ENCODE measurements at places on chromosomes 3 and 15. TPM values are rescaled to one million over a fixed set of nuclear protein-coding genes. Genes with fewer than 3 reads are reported as not detected.

DNA sequence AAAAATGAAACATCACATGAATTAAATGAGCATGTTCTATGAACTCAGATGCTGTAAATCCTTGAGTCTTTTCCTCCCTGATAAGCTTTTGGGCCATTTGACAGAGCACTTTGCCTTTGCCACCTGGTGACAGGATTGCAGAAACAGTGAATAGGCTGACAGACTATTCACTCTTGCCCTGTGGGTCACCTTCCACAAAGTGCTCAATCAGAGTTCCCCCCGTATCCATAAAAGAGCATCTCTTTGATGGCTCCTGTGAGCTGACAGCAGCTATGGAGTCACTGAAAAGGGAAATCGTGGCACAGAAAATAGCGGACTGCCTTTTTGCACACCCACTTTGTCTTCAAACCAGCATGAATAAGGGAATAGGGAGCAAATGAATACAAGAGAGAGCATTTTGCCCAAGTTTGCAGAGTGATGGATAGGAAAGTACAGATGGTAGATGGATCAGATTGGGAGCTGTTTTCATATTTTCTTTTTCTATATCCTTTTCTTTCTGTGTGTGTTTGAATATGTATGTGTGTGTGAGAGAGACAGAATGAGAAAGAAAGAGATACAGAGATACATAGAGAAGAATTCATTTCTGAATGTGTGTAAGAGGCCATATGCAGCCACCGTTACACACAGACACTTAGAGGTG, 37.8 kb upstream of the GOLM2 start:
- no peak for DNase-seq
- no peaks in the 10 kb centered on the region for H3K36me3 ChIP-seq
- H3K27ac ChIP-seq, result no peak overlapping the region

Gene CLN6
- 8.0 TPM for total RNA-seq

Gene AADACL2
- total RNA-seq, result not detected

DNA sequence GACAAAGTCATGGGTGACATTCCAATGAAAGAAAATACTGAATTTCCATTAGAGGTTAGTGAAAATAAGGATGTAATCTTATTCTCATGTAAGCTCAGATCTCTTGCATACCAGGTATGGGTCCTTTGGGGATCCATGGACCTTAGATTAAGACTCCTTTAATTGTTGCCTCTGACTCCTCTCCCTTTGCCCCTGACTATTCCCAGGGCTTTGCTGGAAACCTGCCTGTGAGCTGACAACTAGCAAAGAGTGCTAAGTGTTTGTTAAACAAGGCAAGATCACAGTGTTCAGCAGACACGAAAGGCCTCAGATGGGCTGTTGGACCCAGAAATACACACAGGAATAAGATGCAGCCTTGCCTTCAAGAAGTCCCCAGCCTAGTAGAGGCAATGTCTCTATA, 32.1 kb downstream of the ACKR2 start:
- no peak for DNase-seq
- H3K4me3 ChIP-seq, result no peak overlapping the region
- H3K27ac ChIP-seq, result no peak overlapping the region
- H3K36me3 ChIP-seq, result no peaks in the 10 kb centered on the region
- H3K27me3 ChIP-seq, result no peaks in the 10 kb centered on the region
- H3K4me1 ChIP-seq, result no peaks in the 10 kb centered on the region

DNA sequence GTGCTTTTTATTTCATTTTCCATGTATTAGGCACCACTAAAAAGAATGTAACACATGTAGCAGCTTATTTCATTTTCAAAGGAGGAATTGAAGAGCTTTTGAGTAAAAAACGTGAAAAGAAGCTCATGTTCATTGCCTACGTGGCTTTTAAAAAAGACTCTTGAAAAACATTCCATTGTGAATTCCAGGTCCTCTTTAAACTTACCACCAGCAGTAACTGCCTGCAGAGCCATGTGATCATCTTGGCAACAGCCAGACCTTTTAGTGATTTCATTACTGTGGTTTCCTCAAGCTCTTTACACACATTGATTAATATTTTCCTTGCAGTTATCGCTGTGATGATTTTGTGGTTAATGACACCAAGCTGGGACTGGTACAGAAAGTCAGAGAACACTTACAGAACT, 43.8 kb upstream of the FBXL22 start:
- H3K27ac ChIP-seq, result no peak overlapping the region
- H3K36me3 ChIP-seq, result peaks cover 47% of the 10 kb centered on the region
- H3K4me3 ChIP-seq, result no peak overlapping the region
- DNase-seq, result no peak
- H3K4me1 ChIP-seq, result no peaks in the 10 kb centered on the region

DNA sequence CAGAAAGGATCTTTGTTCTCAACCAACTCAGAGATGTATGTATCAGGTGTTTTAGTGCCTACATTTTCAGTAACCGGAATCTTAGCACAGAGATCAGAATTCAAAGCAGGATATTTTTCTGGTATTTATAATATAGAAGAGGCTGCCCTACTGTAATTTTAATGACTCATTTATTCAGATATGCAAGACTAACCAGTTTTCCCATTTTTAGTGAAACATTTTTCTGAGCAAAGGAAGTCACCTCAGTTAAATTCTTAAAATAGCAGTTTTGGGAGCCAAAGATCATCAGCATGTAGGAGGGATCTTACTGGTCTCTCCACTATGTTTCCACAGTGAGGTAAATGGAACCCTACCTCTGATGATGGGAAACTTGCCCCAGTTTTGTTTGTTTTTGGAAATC, 42.0 kb downstream of the SRP14 start:
- H3K4me1 ChIP-seq, result no peaks in the 10 kb centered on the region
- H3K36me3 ChIP-seq, result peaks cover 20% of the 10 kb centered on the region
- H3K27me3 ChIP-seq, result no peaks in the 10 kb centered on the region
- no peak for DNase-seq
- H3K4me3 ChIP-seq, result no peak overlapping the region
- no peak overlapping the region for H3K27ac ChIP-seq

Gene INTS14
- total RNA-seq, result 20.6 TPM

Gene KCNMB3
- total RNA-seq, result 0.58 TPM

- no peak overlapping the region for H3K27ac ChIP-seq
- no peaks in the 10 kb centered on the region for H3K36me3 ChIP-seq
- peaks cover 11% of the 10 kb centered on the region for H3K4me1 ChIP-seq
- DNase-seq, result no peak
- no peak overlapping the region for H3K4me3 ChIP-seq
Measured at GRCh38 chr15:57305009-57305408, 71.3 kb upstream of the CGNL1 start.

GRCh38 chr3:49616491-49616941, 57.6 kb upstream of the APEH start:
- no peak for DNase-seq
- H3K27me3 ChIP-seq, result no peaks in the 10 kb centered on the region
- H3K4me3 ChIP-seq, result no peak overlapping the region
- H3K4me1 ChIP-seq, result no peaks in the 10 kb centered on the region

DNA sequence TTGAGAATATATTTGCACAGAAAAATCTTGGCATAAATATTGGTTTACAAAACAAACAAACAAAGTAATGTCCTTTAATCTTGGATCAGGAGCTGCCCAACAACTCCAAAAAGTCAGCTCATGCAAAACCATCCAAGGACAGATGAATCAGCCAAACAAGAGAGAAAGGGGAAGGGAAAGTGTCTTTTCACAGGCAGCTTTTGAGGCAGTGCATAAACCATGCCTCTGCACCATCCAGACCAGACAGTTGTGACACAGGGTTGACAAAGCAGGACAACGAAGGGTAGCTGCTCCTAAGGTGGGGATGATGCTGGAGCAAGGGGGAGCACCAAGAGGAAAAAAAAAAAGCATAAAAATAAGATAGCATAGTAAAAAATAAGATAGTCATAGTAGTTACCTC, 8.7 kb downstream of the CD86 start:
- no peak overlapping the region for H3K27ac ChIP-seq
- no peak overlapping the region for H3K4me3 ChIP-seq
- DNase-seq, result no peak
- H3K4me1 ChIP-seq, result no peaks in the 10 kb centered on the region

Gene CELSR3
- 5.0 TPM for total RNA-seq

DNA sequence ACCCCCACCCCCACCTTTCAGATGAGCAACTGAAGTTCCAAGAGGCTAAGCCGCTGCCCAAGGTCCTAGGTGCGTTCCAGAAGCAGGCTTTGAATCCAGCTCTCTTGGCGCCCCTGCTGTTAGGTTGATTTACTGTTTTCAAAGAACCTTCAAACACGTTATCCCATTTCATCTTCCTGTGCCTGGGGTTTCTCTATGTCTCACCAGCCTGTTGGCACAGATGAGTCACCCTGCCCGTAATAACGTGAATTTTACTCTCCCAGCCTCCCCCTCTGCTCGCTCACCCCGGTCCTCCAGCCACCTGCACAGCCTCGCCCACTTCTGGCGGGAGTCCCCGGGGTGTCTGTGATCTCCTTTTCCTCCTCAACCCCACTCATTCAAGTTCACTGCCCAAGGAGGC, 13.0 kb upstream of the TSEN2 start:
- H3K27ac ChIP-seq, result no peak overlapping the region
- H3K4me1 ChIP-seq, result peaks cover 12% of the 10 kb centered on the region
- no peak overlapping the region for H3K4me3 ChIP-seq

Gene EXD1
- total RNA-seq, result not detected

GRCh38 chr3:38479431-38480092, 16.6 kb upstream of the EXOG start:
- H3K4me1 ChIP-seq, result peaks cover 3% of the 10 kb centered on the region
- H3K4me3 ChIP-seq, result no peak overlapping the region
- DNase-seq, result peak; percentile 76
- H3K27ac ChIP-seq, result no peak overlapping the region
- peaks cover 52% of the 10 kb centered on the region for H3K36me3 ChIP-seq

Gene CCR3
- not detected for total RNA-seq

DNA sequence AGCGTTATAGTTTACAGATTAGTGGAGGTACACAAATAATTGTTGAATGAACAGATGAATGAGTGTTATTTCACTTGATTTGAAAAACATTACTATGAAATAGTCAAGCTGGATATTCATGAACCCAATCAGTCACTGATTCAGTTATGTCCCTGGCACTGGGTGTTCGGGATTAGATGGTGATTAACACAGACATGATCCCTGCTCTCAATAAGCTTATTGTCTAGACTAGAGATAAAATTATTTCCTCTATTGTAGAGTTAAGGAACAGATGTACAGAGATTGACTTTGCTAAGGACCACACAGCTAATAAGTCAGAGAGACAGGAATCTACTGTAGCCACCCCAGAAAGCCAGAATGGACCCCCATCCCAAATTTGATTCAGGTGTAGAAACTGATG, 963 bp downstream of the GRAMD1C start:
- H3K27me3 ChIP-seq, result no peaks in the 10 kb centered on the region
- H3K4me3 ChIP-seq, result no peak overlapping the region
- no peaks in the 10 kb centered on the region for H3K36me3 ChIP-seq
- DNase-seq, result no peak

DNA sequence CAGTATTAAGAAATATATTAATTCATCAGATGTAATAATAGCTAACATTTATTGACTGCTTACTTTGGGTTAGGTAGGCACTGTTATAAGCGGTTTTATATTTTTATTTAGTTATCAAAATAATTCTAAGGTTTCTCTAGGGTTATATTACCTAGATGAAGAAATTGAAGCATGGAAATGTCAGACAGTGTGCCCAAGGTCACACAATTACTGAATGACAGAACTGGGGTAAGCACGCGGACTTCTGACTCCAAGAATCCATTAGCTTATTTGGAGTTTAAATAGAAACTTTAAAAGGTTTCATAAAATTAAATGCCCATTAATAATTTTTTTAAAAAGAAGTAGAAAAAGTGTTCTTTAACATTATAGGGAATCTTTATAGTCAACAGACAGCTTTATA, 74.3 kb downstream of the CALML4 start:
- H3K27ac ChIP-seq, result no peak overlapping the region
- peaks cover 5% of the 10 kb centered on the region for H3K4me1 ChIP-seq
- no peaks in the 10 kb centered on the region for H3K36me3 ChIP-seq
- H3K4me3 ChIP-seq, result no peak overlapping the region

Gene ADCY5
- not detected for total RNA-seq

DNA sequence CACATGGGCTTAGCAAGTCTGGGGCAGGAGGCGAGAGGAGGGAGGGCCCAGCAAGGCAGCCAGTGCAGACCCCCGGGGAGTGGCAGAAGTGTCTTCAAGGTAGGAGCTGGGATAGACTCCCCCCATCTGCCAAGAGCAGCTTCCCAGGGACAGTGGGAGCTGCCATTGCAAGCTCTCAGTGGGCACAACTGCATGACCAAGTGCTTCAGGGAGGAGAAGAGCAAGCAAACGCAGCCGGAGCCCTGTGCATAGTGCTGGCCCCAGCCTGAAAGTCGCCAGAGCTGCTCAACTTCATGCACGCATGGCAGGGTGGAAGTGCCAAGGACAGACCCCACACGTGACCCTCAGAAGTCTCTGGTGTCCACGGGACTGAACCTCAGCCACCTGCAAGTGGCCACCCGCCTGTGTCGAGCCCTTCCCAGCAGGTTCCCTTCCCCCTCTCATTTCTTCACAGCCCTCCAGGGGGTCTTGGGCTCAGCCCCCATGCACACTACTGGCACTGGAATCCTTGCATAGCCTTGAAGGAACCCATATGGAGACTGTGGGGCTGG, 89.4 kb downstream of the PLXNA1 start:
- no peak overlapping the region for H3K27ac ChIP-seq
- no peaks in the 10 kb centered on the region for H3K4me1 ChIP-seq
- no peak for DNase-seq
- no peak overlapping the region for H3K4me3 ChIP-seq
- H3K27me3 ChIP-seq, result no peaks in the 10 kb centered on the region

- no peak overlapping the region for H3K4me3 ChIP-seq
- no peaks in the 10 kb centered on the region for H3K27me3 ChIP-seq
- no peaks in the 10 kb centered on the region for H3K4me1 ChIP-seq
Measured at GRCh38 chr3:30012941-30013543, 593.4 kb upstream of the TGFBR2 start.

GRCh38 chr3:187172929-187173328, 24.4 kb upstream of the RTP1 start:
- H3K27me3 ChIP-seq, result no peaks in the 10 kb centered on the region
- H3K4me3 ChIP-seq, result no peak overlapping the region
- H3K4me1 ChIP-seq, result peaks cover 4% of the 10 kb centered on the region
- DNase-seq, result no peak
- H3K36me3 ChIP-seq, result no peaks in the 10 kb centered on the region

GRCh38 chr3:177431525-177432176, 234.4 kb upstream of the TBL1XR1 start:
- H3K4me3 ChIP-seq, result no peak overlapping the region
- no peaks in the 10 kb centered on the region for H3K36me3 ChIP-seq
- H3K4me1 ChIP-seq, result peaks cover 16% of the 10 kb centered on the region
- H3K27ac ChIP-seq, result no peak overlapping the region
- DNase-seq, result no peak
- no peaks in the 10 kb centered on the region for H3K27me3 ChIP-seq

Gene GP9
- total RNA-seq, result not detected

Gene NR1I2
- total RNA-seq, result not detected

GRCh38 chr15:76903251-76903681, 1.9 kb downstream of the SCAPER start:
- H3K36me3 ChIP-seq, result no peaks in the 10 kb centered on the region
- H3K27ac ChIP-seq, result no peak overlapping the region
- no peak for DNase-seq
- H3K4me3 ChIP-seq, result no peak overlapping the region

- H3K4me1 ChIP-seq, result no peaks in the 10 kb centered on the region
- H3K4me3 ChIP-seq, result no peak overlapping the region
- no peak for DNase-seq
- no peaks in the 10 kb centered on the region for H3K36me3 ChIP-seq
- H3K27me3 ChIP-seq, result no peaks in the 10 kb centered on the region
- no peak overlapping the region for H3K27ac ChIP-seq
Measured at GRCh38 chr3:13638927-13639326, 90.0 kb downstream of the FBLN2 start.
